Colonic mucosa (tissue), 4 donors: ENCODE measurements at places on chromosomes 4 and X. TPM values are rescaled to one million over a fixed set of nuclear protein-coding genes. Genes with fewer than 3 reads are reported as not detected.
A peak's percentile ranks its signal among the peaks of the same experiment; 100 is the strongest.

The FAM133A gene
- total RNA-seq, result not detected

The FAAH2 gene
- 5.6 TPM for total RNA-seq

- H3K4me3 ChIP-seq, result no peak overlapping the region
- no peaks in the 10 kb centered on the region for H3K36me3 ChIP-seq
- no peak for DNase-seq
- no peaks in the 10 kb centered on the region for H3K4me1 ChIP-seq
- H3K27me3 ChIP-seq, result no peaks in the 10 kb centered on the region
These were observed 180.6 kb upstream of the NUDT6 start for GRCh38 chr4:123102897-123103471.

DNA sequence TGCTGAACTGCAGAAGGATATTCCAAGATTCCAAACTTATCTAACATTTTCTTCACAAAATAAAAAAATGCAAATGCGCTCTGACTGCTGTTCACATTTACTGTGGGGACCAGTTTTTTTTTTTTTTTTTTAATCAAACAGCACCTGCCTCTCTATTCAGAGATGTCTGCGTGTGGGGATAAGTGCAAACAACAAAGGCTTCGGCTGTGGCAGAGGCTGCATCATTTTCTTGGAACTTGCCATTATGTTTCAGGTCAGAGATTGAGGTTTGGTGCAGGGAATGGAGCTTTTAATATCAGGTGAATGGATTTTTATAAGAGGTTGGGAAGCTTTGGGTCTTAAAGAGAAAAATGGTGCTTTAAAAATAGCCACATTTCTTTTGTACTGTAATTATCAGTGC lies 78.2 kb upstream of the TET2 start:
- no peak overlapping the region for H3K27ac ChIP-seq
- H3K4me1 ChIP-seq, result no peaks in the 10 kb centered on the region
- DNase-seq, result no peak
- H3K36me3 ChIP-seq, result no peaks in the 10 kb centered on the region

DNA sequence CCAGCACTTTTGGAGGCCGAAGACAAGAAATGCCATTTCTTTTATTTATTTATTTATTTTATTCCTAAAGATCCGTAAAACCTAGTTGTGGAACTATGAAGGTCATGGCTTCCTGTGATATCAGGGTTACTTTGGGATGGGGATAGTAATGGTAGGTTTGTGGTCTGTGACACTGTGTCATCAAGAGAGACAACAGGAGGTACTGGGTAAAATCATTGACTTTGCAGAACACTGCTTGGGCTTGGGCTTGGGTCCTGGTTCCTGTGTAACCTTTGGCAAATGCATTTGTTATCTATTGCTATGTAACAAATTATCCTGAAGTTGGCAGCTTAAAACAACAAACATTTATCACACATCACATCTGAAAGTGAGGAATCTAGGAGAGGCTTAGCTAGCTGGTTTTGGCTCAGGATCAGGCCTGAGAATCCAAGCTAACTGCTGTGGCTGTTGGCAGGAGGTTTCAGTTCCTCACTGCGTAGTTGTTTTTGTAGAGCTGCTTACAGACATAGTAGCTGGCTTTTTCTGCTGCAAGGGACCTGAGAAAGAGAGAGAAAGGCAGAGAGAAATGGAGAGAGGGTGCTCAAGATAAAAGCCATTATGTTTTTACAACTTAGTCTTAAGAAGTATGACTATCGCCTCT lies 576.4 kb upstream of the SLIT2 start:
- no peak overlapping the region for H3K4me3 ChIP-seq
- no peaks in the 10 kb centered on the region for H3K4me1 ChIP-seq
- no peak overlapping the region for H3K27ac ChIP-seq
- H3K27me3 ChIP-seq, result no peaks in the 10 kb centered on the region
- H3K36me3 ChIP-seq, result no peaks in the 10 kb centered on the region

DNA sequence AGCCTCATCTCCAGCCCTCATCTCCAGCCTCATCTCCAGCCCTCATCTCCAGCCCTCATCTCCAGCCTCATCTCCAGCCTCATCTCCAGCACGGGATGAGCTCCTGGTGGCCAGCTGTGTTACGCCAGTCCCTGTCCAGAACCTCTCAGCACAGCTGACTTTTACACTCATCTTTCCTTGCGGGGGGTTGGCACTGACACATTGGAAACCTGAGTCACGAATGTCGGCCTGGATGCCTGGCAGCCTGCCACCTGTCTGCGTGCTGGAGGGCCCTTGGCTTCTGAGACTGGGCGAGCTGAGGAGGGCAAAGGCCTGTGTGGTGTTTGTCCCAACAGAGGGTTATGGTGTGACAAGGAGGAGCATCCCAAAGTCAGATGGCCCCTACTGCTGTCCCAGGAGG lies 66.1 kb upstream of the HGFAC start:
- H3K27me3 ChIP-seq, result no peaks in the 10 kb centered on the region
- no peak overlapping the region for H3K27ac ChIP-seq

The CCDC120 gene
- 11.3 TPM for total RNA-seq

- H3K27ac ChIP-seq, result no peak overlapping the region
- DNase-seq, result no peak
- no peaks in the 10 kb centered on the region for H3K4me1 ChIP-seq
- no peak overlapping the region for H3K4me3 ChIP-seq
These were observed 228.1 kb downstream of the ZNF674 start for GRCh38 chrX:46317163-46317562.

The ATP8A1 gene
- 19.1 TPM for total RNA-seq

- H3K4me1 ChIP-seq, result no peaks in the 10 kb centered on the region
- no peak for DNase-seq
- peak overlapping the region; percentile 33 for H3K4me3 ChIP-seq
These were observed 68.7 kb downstream of the MGST2 start for GRCh38 chr4:139734201-139734874.

DNA sequence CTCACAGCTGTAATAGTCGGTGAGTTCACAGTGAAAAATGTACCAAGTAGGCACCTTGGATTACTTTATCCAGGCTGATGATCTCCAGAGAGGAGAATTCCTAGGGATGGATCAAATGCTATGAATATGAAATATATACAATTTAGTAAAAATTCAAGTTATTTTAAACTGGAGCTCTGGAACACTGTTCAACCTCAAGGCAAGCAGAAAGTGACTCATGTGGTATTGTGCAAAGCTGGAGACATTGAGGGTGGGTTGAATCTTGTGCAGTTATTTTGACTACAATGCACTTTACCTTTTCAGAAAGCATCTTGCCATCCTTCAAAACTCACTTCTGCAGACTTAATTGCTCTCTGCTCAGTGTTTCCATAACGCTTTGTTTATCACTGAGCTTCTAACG lies 43.4 kb downstream of the OSTC start:
- H3K27ac ChIP-seq, result no peak overlapping the region
- H3K4me1 ChIP-seq, result no peaks in the 10 kb centered on the region
- H3K27me3 ChIP-seq, result no peaks in the 10 kb centered on the region
- H3K4me3 ChIP-seq, result no peak overlapping the region

- no peak overlapping the region for H3K4me3 ChIP-seq
- H3K36me3 ChIP-seq, result no peaks in the 10 kb centered on the region
- no peak overlapping the region for H3K27ac ChIP-seq
- H3K27me3 ChIP-seq, result no peaks in the 10 kb centered on the region
- no peaks in the 10 kb centered on the region for H3K4me1 ChIP-seq
These were observed 16.9 kb upstream of the LRBA start for GRCh38 chr4:151031831-151032605.

- peak; percentile 67 for DNase-seq
- H3K27ac ChIP-seq, result no peak overlapping the region
- no peaks in the 10 kb centered on the region for H3K36me3 ChIP-seq
- no peaks in the 10 kb centered on the region for H3K4me1 ChIP-seq
- H3K27me3 ChIP-seq, result no peaks in the 10 kb centered on the region
These were observed 54.5 kb downstream of the RTL9 start for GRCh38 chrX:110412971-110413726.

- no peak for DNase-seq
- H3K4me1 ChIP-seq, result no peaks in the 10 kb centered on the region
- no peak overlapping the region for H3K27ac ChIP-seq
- H3K27me3 ChIP-seq, result no peaks in the 10 kb centered on the region
These were observed 40.6 kb upstream of the XPNPEP2 start for GRCh38 chrX:129698150-129698549.

The TLR7 gene
- 1.3 TPM for total RNA-seq

- no peaks in the 10 kb centered on the region for H3K27me3 ChIP-seq
- peaks cover 35% of the 10 kb centered on the region for H3K4me1 ChIP-seq
These were observed 32.0 kb upstream of the KIAA0232 start for GRCh38 chr4:6750286-6751221.
